Stimulated activated CD8-positive, alpha-beta memory T cell treated with anti-CD3 and anti-CD28 coated beads, Interleukin-4, amount 100 ng/mL, for 1 hour (primary cell): ENCODE measurements at places on chromosomes 3 and 15.

GRCh38 chr3:111315930-111316587, 225.9 kb upstream of the CD96 start:
- no peak for DNase-seq

DNA sequence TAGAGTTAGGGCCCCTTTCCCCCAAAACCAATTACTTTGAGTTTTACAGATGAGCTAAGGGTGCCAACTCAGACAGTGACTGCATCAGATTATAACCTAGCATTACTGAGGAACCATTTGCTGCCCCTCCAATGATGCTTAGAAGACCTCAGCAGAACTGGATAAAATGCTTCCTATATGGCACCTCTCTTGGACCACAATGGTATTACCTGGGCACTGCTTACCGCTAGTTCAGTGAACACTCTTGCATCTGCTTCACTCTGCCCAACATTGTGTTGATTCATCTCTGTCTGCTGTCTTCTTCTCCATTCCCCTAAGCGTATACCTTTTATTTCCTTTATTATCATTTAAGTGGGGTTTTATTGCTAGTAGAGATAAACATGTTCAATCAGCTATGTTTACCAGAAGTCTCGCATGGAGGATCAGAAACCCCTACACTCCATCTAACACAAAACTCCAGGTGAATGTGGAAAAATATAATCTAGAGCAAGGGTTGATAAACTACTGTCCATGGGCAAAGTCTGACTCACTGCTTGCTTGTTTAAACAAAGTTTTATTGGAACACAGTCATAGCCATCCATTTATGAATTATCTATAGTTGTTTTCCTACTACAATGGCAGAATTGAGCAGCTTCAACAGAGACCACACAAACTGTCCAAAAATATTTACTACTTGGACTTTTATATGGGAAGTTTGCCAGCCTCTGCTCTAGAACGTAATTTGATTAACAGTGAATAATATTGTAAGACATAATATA, 100.2 kb upstream of the PTX3 start:
- no peak for DNase-seq

GRCh38 chr15:80207887-80208286, 44.1 kb downstream of the CTXND1 start:
- no peak for DNase-seq

GRCh38 chr15:61102281-61102680, 126.8 kb downstream of the RORA start:
- no peak for DNase-seq

DNA sequence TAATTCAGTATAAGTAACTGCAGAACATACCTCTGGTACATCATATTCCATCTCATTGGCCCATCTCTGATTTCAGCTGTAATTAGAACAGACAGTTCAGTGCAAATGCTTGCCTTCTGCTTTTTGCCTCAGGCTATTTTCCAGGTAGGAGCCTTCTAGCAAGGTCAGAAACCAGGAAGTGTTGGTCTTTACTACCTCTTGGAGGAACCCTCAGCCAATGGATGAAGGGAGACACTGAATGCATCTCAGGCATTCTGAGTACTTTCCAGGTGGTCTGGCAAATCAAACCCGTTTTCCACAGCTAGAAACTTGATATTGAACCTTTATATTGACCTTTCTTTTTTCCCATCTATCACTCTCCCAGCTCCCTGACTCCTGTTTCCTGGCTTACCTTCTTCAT, 348.5 kb upstream of the SOX2 start:
- no peak for DNase-seq

DNA sequence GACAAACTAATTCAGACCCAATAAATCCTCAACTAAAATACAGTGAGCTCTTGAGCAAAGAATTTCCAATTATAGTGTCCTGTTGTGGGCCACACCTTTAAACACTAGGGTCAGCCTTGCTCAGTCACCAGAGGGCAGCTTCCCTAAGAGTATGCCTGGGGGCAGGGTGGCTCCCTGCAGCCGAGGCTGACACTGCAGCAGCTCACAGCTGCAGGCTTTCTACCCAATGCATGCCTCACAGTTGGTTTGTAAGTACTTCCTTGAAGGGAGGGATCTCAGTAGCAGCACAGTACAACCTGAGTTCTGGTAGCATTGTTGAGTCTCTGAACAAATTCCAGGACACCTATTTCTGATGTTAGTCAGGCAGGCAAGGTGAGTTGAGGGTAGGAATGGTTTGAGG, 335.6 kb downstream of the TUSC7 start:
- no peak for DNase-seq

DNA sequence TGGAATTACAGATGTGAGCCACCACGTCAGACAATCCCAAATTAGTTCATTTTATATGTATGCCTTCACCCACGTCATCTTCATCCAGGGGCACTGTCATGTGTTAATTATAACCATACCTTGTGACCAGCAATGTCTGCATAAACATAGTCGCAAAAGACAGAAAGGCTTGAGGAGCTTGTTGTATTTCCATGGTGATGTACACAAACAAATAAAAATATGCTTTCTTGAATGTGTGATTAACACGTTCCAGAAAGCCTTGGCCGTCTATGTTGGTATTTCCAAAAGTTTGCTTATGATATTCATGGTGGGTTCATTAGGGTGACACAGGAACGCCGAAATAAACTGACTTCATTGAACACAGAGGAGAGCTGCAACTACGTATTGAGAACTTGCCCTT, 524.7 kb upstream of the ZNF717 start:
- DNase-seq: no peak

GRCh38 chr15:72908713-72909112, 125.2 kb upstream of the ADPGK start:
- no peak for DNase-seq

GRCh38 chr3:27380433-27381357, 11.5 kb upstream of the NEK10 start:
- no peak for DNase-seq

DNA sequence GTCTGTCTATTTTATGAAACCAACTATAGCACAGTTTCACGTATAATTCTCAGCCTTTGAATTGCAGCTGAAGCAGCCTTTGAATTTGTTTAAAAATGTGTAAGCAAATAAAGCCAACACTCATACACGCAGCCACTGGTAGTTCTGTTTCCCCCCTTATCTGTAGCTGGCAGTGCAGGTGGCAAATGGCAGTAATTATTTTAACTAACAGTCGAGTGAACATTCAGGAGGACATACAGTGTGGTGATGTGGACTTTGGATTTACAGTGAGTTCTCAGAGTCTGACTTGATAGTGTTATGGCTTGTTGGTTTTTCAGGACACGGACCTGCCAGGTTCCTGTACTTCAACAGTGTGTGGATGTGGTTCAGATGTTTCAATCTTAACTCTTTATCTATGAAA, 64.0 kb upstream of the SKOR1 start:
- DNase-seq: no peak

GRCh38 chr3:195154111-195154791, 116.7 kb downstream of the XXYLT1 start:
- DNase-seq: no peak

- no peak for DNase-seq
Observed at GRCh38 chr3:167115331-167115934, 264.7 kb downstream of the ZBBX start.

GRCh38 chr3:32841867-32842470, 24.2 kb downstream of the TRIM71 start:
- no peak for DNase-seq

DNA sequence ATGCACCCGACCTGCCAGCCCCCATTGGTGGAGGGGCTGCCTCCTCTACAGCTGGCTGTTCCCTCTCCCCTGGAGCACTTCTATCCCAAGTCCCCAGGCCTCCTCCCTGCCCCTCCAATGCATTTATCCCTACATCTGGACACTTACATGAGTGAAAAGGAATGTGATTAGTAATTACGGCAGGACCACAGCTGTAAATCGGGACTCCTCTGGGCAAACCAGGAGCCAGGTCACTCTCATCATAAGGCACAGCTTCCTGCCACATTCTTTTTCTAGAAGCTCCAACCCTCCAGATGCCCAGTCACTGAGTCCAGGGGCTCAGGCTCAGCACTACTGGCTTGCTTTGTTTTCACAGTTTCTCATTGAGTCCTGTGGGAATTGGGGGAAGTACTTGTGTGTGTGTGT, 54.3 kb downstream of the IL20RB start:
- no peak for DNase-seq

- no peak for DNase-seq
Observed at GRCh38 chr15:87961851-87962420, 294.6 kb downstream of the NTRK3 start.

GRCh38 chr3:194787072-194787471, 101.4 kb downstream of the FAM43A start:
- no peak for DNase-seq

DNA sequence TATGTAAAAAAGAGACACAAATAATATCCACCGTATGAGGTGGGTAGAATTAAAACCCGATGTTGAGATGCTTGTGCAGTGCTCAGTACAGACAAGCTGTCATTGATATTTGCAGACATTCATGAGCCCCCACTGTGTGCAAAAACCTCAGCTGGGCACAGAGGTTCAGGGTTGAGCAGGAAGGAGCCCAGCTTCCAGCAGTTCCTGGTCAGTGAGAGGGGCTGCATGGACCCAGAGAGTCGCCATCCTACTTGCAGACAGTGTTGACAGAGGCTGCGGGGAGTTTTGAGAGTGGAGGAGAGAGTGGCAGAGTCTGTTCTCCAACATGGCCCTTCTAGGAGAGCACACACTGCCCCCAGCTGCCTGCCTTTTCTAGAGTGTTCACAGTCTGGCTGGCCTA, 6.1 kb upstream of the LTF start:
- DNase-seq: no peak

DNA sequence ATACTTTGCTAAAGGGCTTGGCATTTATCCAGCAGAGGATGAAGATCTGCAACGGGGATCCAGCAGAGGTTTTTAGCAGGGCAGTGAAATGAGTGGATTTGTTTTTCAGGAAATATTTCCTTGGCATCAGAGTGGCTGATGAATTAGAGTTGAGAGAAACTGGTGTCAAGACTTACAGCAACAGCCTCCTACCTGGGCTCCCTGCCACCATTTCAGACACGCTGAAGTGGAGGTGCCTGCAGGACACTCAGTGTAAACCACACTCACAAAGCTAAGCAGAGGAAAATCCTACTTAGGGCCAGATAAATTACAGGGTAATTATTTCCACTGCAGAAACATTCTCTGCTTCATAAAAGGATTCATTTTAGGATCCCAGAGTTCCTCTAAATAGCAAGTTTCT, 519.7 kb downstream of the FGF12 start:
- no peak for DNase-seq

DNA sequence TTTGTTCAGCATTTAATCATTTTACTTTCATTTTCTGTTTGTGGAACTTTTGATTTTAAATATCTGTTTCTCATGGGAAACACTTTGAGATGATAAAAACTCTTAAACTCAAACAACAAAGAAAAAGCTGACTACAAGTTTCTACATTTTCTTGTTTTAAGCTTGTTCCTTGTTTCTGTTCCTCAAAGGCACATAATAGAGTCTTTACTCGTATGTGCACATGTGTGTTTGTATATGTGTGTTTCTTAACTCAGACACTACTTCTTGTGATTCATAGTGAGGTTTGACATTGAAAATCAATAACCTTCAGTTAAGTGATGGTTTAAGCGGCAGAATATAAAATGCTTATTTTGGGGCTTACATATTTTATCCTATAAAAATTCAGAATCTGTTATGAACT, 786.7 kb upstream of the EPHA6 start:
- no peak for DNase-seq

DNA sequence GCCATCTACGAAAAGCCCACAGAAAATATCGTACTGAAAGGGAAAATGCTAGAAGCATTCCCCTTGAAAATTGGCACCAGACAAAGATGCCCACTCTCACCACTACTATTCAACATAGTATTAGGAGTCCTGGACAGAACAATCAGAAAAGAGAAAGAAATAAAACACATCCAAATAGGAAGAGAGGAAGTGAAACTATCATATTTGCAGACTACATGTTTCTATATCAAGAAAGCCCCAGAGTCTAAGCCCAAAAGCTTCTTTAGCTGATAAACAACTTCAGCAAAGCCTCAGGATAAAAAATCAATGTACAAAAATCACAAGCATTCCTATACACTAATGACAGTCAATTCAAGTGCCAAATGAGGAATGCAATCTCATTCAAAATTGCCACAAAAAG, 15.6 kb downstream of the OR5K3 start:
- DNase-seq: no peak

GRCh38 chr3:194307849-194308248, 43.3 kb downstream of the CPN2 start:
- no peak for DNase-seq

GRCh38 chr3:74067296-74067695, 442.6 kb upstream of the PDZRN3 start:
- DNase-seq: no peak

DNA sequence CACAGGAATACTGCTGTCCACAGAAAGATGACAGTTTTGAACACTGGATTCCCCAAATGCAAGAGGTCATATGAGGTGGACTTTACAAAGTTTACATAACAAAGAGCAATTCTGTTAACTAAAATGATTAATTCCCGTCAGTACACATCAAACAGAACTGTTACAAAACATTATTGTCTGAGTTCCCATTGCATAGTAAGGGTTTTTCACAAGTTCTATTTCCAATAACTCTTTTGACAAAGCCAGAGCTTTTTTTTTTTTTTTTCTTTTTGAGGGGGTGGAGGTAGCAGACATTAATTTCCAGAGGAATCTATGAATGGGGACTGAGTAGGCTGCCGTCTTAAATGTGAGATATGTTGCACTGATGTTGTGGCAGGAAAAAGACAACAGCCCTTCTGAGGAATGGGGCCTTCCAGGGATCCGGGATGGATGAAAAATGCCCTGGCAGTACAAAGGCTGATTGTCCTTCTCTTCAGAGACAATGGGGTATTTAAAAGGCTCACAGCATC, 178.1 kb upstream of the KBTBD8 start:
- DNase-seq: no peak

DNA sequence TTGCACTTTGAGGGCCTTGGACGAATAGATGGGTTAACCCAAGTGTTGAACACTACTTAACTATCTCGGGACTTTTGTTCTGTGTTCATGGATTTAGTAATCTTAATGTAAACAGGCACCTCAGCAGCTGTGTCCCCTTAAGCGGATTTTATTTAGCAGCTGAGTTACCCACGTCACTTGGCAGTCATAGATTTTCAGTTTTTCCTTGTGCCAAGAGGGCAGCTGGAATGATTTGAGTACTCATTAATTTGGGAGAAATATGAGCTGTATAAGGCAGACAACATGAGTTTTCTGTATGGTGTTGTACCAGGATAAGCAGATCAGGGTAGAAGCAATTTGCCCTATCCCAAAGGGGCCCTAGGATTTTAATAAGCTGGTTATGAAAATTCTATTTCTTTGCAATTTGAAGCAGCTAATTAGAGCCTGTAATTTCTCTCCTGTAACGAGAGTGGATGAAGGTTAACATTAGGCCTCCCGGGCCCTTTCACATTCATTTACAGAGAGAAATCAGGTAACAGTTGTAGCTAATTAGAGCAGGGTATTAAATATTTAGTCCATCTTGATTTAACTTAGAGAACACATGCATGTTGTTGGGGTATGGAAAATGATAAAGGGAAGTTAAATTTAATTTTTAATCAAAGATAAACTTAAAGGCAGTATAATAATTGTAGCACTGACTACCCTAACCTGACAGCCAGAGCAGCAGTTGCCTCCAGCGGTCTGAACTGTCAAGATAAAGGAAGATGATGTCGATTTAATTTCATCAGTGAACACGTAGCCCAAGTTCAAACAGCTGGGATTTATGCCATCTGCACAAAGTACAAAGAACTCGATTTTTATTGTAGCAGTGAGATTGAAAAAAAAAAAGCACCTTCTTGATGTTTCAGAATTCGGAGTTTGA, 194.5 kb downstream of the LRTM1 start:
- DNase-seq: no peak

GRCh38 chr3:111084911-111085310, 13.3 kb downstream of the NECTIN3 start:
- DNase-seq: no peak

- DNase-seq: no peak
Observed at GRCh38 chr15:29162411-29162810, 107.2 kb downstream of the NSMCE3 start.
